ENCODE measurements at places on chromosomes 1 and 21.
A peak's percentile ranks its signal among the peaks of the same experiment; 100 is the strongest.

GRCh38 chr1:242225767-242226573 lies 227.1 kb upstream of the MAP1LC3C start:
- H3K36me3 ChIP-seq: no peaks in the 10 kb centered on the region
- no peak overlapping the region for H3K27ac ChIP-seq
- no peaks in the 10 kb centered on the region for H3K4me1 ChIP-seq
- H3K27me3 ChIP-seq: no peaks in the 10 kb centered on the region

- H3K36me3 ChIP-seq: peaks cover 33% of the 10 kb centered on the region
- no peaks in the 10 kb centered on the region for H3K27me3 ChIP-seq
- H3K27ac ChIP-seq: no peak overlapping the region
- H3K4me3 ChIP-seq: no peak overlapping the region
Observed at GRCh38 chr1:182888736-182889531, 49.8 kb downstream of the DHX9 start.

DNA sequence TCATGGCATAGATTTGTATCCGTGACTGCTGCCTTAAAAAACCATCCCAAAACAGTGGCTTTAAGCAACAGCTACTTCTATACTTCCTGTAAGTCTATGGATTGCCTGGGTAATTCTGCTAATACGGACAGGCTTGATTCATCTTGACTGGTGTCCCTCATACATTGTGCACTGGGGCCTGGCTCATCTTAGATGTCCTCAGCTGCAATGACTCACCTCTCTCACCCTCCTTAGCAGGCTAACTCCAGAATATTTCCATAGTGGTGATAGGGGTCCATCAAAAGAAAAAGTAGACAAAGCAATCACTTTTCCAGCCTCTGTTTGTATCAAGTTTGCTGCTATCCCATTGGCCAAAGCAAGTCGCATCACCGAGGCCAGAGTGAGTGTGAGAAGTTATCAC lies 409.1 kb upstream of the KAZN start:
- H3K4me1 ChIP-seq: no peaks in the 10 kb centered on the region
- no peaks in the 10 kb centered on the region for H3K27me3 ChIP-seq
- H3K4me3 ChIP-seq: no peak overlapping the region
- DNase-seq: no peak

DNA sequence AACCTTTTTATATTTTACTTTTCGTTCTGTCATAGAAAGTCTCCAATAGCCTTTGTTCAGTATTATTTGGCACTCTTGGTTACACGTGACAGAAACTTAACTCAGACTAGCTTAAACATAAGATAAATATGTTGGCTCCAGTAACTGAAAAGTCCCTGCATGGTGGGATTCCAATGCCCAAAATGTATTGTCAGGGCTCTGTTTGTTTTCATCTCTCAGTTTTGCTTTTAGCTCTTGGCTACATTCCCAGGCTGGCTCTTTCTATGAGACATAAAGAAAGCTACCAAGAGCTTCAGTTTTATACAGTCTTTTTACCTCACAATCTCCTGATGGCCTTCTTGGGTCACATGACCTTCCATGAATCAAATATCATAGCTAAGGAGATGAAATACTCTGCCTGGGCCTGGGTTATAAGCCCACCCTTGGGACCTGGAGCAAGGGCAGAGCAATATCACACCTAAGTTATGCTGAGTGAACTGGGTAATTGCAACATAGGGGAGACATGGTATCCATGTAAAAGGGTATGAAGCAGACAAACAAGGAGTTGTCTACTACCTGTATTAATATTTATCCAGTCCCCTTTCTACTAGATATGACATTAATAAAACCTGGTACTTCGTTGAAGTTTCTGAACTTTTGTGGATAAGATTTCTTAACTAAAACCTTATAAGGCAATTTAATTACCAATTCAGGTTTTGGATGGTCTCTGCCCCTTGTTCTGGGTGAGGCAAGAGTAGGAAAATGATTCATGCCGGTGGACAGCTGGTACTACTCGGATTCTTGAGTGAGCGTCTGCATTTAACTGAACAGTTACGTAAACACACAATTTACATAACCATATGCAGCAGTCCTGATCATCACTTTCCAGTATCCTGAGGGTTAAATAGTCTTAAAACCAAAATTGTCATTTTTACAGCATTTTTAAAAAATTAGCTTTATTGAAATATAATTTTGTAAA lies 442.3 kb downstream of the GPATCH2 start:
- H3K36me3 ChIP-seq: no peaks in the 10 kb centered on the region
- no peaks in the 10 kb centered on the region for H3K27me3 ChIP-seq
- H3K4me1 ChIP-seq: no peaks in the 10 kb centered on the region
- H3K27ac ChIP-seq: no peak overlapping the region
- no peak overlapping the region for H3K4me3 ChIP-seq

- no peaks in the 10 kb centered on the region for H3K27me3 ChIP-seq
- no peak within 1 kb of the TSS for H3K4me3 ChIP-seq
- DNase-seq: no peak
- H3K36me3 ChIP-seq: no peaks in the 10 kb centered on the region
Observed at GRCh38 chr1:247964933-247965332, at the start of gene OR2AK2. OR2AK2 (plus strand) TSS chr1:247965233; CDS start chr1:247965377, 144 bp downstream.

GRCh38 chr21:31397030-31397429 lies 53.0 kb upstream of the TIAM1 start:
- H3K4me3 ChIP-seq: no peak overlapping the region
- no peaks in the 10 kb centered on the region for H3K27me3 ChIP-seq
- no peak for DNase-seq
- H3K4me1 ChIP-seq: no peaks in the 10 kb centered on the region

DNA sequence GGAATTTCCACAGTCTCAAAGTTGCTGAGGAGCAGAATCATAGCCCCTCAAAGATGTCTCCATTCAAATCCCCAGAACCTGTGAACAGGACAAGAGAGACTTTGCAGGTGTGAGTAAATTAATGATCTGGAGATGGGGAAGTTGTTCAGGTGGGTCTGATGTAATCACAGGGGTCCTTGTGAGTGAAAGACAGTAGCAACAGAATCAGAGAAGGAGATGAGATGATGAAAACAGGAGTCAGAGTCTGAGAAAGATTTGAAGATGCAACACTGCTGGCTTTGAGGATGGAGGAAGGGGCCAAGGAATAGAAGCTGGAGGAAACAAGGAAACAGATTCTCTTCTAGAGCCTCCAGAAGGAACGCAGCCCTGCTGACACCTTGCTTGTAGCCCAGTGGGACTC lies 81.5 kb downstream of the SELENOF start:
- no peak overlapping the region for H3K27ac ChIP-seq
- H3K36me3 ChIP-seq: no peaks in the 10 kb centered on the region
- no peak for DNase-seq
- no peaks in the 10 kb centered on the region for H3K4me1 ChIP-seq

DNA sequence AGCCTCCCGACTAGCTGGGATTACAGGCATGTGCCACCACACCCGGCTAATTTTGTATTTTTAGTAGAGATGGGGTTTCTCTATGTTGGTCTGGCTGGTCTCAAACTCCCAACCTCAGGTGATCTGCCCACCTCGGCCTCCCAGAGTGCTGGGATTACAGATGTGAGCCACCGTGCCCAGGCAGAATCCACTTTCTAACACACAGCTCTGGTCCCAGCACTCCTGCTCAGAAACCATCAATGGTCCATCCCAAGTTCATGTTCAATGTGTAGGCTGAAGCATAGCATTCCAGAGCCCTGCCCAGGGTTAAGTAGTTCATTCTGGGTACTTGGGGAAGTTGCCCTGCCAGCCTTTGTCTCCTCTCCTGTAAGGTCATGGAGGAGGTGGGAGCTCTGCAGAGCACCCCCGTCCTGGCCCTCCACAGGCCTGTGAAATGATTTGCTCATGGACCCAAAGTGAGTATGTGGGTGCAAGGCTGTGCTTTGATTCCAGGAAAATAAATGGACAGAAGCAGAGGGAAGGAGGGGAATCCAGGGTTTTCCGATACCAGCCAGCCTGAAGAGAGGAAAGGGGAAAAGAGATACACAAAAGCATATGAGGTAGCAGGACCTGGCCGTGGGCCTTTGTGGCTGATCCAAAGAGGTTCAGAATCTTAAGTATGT lies 55.2 kb downstream of the NENF start:
- no peaks in the 10 kb centered on the region for H3K36me3 ChIP-seq
- H3K27me3 ChIP-seq: no peaks in the 10 kb centered on the region
- DNase-seq: no peak
- H3K4me1 ChIP-seq: peaks cover 8% of the 10 kb centered on the region
- peak overlapping the region; percentile 69 for H3K27ac ChIP-seq
- H3K4me3 ChIP-seq: no peak overlapping the region

DNA sequence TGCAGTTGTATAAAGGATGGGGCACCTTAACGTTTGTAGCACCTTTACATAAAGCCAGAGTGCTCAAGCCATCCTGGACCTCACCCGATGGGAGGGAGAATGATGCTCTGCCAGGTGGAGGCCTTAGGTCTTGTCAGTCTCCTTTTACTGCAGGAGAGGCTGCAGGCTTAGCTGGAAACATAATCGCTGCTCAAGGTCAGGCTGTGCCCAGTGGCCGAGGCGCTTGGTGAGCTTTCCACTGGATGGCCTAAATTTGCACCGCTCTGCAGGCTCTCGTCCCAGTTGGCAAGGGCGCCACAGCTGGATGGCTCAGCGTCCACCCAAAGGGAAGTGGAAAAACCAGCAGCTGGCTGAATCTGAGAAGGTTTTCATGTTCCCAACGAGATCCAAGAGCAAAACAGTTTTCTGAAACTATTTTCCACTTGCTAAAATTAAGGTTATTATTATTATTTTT lies 438.9 kb downstream of the CAMTA1 start:
- no peak overlapping the region for H3K4me3 ChIP-seq
- H3K27ac ChIP-seq: no peak overlapping the region
- no peak for DNase-seq
- H3K4me1 ChIP-seq: peaks cover 4% of the 10 kb centered on the region

DNA sequence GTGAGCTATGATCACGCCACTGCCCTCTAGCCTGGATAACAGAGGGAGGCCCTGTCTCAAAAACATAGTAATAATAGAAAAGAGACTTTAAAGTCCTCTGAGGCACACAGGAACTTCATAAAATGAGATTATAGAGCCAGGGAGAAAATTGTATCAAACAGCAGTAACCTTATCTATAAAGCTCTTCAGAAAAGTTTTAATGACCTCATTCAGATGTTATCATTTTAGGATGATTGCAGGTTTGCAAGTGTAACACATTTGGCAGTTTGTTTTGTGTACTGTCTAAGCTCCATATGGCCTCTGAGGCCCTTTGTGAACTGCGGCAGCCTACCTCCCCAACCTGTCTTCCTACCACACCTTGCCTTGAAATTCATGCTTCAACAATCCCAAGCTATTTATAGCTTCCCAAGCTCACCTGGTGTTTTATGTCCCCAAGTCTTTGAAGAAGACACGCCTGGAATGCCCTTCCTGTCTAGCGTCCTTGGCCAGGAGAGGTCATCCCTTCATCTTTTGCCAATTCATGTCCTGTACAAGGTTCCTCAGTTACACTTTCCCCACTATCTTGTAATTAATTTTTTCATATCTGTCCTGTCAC lies 8.5 kb upstream of the AKNAD1 start:
- no peaks in the 10 kb centered on the region for H3K4me1 ChIP-seq
- H3K36me3 ChIP-seq: no peaks in the 10 kb centered on the region
- H3K27me3 ChIP-seq: no peaks in the 10 kb centered on the region
- no peak for DNase-seq

- peaks cover 61% of the 10 kb centered on the region for H3K36me3 ChIP-seq
- no peaks in the 10 kb centered on the region for H3K4me1 ChIP-seq
- H3K27me3 ChIP-seq: no peaks in the 10 kb centered on the region
Observed at GRCh38 chr1:55071477-55071876, 32.1 kb downstream of the PCSK9 start.

- no peaks in the 10 kb centered on the region for H3K36me3 ChIP-seq
- H3K27me3 ChIP-seq: no peaks in the 10 kb centered on the region
- H3K4me1 ChIP-seq: peaks cover 9% of the 10 kb centered on the region
- DNase-seq: no peak
Observed at GRCh38 chr1:7550261-7550865, 220.7 kb upstream of the VAMP3 start.

GRCh38 chr1:8915446-8915845 lies 30.2 kb upstream of the CA6 start:
- no peaks in the 10 kb centered on the region for H3K4me1 ChIP-seq
- H3K27me3 ChIP-seq: no peaks in the 10 kb centered on the region

DNA sequence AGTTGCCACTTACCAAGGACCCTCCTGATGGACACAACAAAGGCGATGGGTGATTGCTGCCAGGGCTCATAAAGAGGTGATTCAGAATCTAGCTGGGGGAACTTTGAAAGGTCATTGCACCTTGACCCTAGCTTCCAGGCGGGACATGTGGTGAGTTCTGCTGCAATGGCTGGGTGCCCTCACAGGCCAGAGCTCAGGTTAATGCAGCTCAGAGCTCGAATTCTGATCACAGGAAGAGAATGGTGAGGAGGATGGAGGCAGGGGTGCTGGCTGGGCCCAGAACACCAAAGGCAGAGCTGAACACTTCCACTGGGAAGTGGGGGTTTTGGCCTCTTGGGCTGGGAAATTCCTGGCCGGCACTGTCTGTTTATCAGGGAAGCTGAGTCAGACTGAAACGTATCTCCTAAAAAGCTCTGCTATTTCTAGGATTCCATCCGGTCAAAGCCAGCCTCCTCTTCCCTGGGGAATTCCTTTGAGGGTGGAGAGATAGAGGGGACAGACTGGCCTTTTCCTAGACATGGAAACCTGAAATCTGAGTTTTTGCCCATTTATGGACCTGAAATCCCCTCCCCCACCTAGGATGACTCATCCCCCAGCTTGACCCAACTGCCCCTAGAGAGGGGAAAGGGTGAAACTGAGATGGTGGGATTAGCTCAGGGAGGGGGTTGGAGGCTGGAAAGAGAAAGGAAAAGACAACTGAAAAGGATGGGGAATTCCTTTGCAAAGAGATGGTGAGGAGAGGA lies 27.2 kb downstream of the NUAK2 start:
- no peaks in the 10 kb centered on the region for H3K36me3 ChIP-seq
- DNase-seq: no peak
- peaks cover 16% of the 10 kb centered on the region for H3K4me1 ChIP-seq
- H3K27ac ChIP-seq: no peak overlapping the region
- no peaks in the 10 kb centered on the region for H3K27me3 ChIP-seq

- peaks cover under 1% of the 10 kb centered on the region for H3K4me1 ChIP-seq
- H3K36me3 ChIP-seq: no peaks in the 10 kb centered on the region
- DNase-seq: no peak
- H3K27me3 ChIP-seq: no peaks in the 10 kb centered on the region
- no peak overlapping the region for H3K27ac ChIP-seq
Observed at GRCh38 chr1:183827801-183828200, 22.9 kb downstream of the RGL1 start.

- no peaks in the 10 kb centered on the region for H3K4me1 ChIP-seq
- no peak overlapping the region for H3K27ac ChIP-seq
- no peak for DNase-seq
- H3K36me3 ChIP-seq: no peaks in the 10 kb centered on the region
Observed at GRCh38 chr1:92709738-92710137, 75.2 kb downstream of the EVI5 start.

DNA sequence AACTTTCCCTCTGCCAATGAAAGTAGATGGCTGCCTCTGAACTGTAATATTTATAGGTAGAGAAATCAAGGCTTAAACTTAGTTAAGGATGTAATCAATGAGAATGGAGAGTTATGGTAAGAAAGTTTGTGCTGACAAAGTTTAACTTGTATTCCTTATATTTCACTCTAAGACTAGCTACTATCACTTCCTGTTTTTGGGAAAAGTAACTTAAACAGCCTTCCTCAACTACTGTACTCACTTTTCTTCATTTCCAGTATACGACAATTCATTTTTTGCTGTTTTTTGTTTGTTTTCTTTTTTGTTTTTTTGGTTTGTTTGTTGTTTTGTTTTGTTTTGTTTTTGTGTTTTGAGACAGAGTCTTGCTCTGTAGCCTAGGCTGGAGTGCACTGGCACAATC lies 3.7 kb downstream of the RGS18 start:
- no peaks in the 10 kb centered on the region for H3K4me1 ChIP-seq
- no peaks in the 10 kb centered on the region for H3K27me3 ChIP-seq
- H3K27ac ChIP-seq: no peak overlapping the region
- DNase-seq: no peak

Data from thoracic aorta (tissue), 2 donors.